ENCODE measurements at places on chromosomes 3 and 15. TPM values are rescaled to one million over a fixed set of nuclear protein-coding genes. Genes with fewer than 3 reads are reported as not detected.

SPINK8 gene
- total RNA-seq = not detected

GRCh38 chr15:32715276-32715675, 2.5 kb upstream of the GREM1 start:
- no peaks in the 10 kb centered on the region for H3K36me3 ChIP-seq
- H3K27ac ChIP-seq = no peak overlapping the region
- DNase-seq = no peak
- no peak overlapping the region for H3K4me3 ChIP-seq
- peaks cover 8% of the 10 kb centered on the region for H3K4me1 ChIP-seq

GRCh38 chr3:82978368-82978767, 1216.9 kb upstream of the GBE1 start:
- H3K4me1 ChIP-seq = no peaks in the 10 kb centered on the region
- H3K36me3 ChIP-seq = no peaks in the 10 kb centered on the region
- H3K27ac ChIP-seq = no peak overlapping the region
- H3K4me3 ChIP-seq = no peak overlapping the region
- DNase-seq = no peak

DNA sequence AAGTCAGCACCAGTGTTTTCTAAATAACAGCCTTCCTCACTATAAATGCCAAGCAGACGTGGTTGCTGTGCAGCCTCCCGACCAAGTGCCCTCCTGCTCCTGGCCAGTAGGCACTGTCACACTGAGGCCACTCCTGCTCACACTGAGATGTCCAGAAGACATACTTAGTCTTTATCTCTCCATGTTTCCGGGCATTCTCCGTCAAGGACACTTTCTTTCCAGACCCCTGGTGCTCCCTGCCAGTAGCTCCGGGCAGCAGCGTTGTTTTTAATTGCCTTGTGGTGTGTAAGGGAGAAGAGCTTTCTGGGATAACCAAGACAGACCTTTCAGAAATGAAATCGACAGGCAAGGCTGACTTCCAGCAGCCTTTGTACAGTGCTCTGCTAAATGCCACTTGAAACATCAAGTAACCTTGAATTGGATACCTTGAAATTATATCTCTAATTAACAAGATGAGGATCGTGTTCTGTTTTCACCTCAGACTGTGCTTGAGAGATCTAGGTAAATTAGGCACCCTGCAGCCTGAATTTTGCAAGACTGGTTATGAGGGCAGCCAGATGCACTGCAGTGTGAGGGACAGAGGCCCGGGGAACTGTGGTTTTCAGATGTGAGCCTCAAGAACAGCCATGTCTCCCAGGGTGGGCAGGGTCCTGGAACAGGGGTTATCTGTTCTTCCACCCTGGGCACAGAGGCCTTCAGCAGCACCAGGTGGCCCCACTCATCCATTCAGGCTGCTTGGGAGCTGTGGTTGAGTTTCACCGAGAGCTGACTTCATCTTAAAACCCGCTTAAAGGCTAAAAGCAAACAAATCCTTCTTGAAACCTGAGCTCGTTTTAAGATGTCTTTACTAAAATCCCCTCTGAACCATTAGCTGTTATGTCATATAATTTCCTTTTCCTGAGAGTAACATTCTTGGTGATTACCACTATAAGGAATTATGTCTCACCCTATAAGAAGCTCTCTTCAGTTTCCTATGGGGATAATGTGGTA, 105.5 kb upstream of the IL12A start:
- no peaks in the 10 kb centered on the region for H3K4me1 ChIP-seq
- DNase-seq = no peak
- H3K36me3 ChIP-seq = no peaks in the 10 kb centered on the region
- H3K27me3 ChIP-seq = no peaks in the 10 kb centered on the region
- H3K4me3 ChIP-seq = no peak overlapping the region

GRCh38 chr3:99576904-99577559, 61.4 kb upstream of the COL8A1 start:
- H3K27me3 ChIP-seq = no peaks in the 10 kb centered on the region
- H3K4me1 ChIP-seq = no peaks in the 10 kb centered on the region
- DNase-seq = no peak

RARB gene
- total RNA-seq = 0.54 TPM

All from colonic mucosa (tissue), 4 donors.